ENCODE measurements at places on chromosomes 3 and 15.

DNA sequence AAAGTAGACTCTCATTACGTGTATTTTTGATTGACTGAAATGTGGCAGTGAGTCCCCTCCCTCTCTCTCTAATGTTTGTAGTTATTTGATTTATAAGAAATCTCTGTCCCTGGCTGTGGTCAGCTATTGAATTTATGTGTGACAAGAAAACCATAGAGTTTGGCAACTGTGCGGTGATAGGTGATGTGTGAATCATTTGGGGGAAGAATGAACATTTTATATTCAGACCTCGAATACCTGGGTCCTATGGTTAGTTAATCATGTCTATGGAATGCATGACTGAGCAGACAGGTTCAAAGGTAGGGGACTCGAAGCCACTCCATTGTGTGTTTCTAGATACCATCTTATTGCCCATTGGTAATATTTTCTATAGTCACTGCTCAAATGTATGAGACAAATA lies 712.1 kb downstream of the MECOM start:
- DNase-seq: no peak

- no peak for DNase-seq
These were observed 3.9 kb downstream of the GRM2 start for GRCh38 chr3:51710631-51711351.

DNA sequence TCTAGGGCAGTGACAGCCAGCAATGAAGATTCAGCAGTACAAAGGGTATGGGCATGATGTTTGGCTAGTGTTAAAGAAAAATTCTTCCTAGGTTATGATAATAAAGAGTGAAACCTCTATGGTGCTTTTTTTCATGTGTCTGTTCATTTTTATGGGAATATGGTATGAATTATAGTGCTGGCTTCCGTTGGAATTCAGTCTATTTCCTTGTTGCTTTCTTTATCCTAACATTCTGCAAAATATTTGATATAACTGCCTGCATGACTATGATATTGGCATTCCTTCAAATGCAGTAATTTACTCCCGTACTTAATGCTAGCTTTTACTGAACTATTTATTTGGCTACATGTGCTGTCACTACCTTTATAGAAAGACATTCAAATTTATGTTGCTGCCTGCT lies 57.6 kb upstream of the ATP11B start:
- DNase-seq: no peak

DNA sequence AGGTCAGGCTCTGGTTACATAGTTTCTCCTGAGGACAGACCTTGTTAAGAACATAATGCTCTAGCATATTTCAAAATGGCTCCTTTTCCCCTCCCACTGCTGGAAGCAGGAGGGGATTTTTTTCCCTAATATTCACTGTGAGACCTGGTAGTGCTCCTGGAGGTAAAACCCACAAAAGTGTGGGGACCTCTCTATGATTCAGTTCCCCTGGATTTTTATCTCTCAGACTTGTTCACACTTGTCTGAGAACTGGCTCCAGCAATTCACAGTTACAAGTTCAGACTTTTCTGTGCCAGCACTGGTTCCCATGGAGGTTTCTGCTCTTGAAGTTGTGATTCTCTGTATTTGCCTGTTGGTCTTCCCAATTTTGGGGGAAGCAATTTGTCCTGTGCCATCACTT lies 36.3 kb upstream of the PCOLCE2 start:
- no peak for DNase-seq

GRCh38 chr15:35104526-35105147 lies 19.5 kb upstream of the NANOGP8 start:
- DNase-seq: no peak
